ENCODE measurements at places on chromosomes 13 and 19.
A peak's percentile ranks its signal among the peaks of the same experiment; 100 is the strongest.

DNA sequence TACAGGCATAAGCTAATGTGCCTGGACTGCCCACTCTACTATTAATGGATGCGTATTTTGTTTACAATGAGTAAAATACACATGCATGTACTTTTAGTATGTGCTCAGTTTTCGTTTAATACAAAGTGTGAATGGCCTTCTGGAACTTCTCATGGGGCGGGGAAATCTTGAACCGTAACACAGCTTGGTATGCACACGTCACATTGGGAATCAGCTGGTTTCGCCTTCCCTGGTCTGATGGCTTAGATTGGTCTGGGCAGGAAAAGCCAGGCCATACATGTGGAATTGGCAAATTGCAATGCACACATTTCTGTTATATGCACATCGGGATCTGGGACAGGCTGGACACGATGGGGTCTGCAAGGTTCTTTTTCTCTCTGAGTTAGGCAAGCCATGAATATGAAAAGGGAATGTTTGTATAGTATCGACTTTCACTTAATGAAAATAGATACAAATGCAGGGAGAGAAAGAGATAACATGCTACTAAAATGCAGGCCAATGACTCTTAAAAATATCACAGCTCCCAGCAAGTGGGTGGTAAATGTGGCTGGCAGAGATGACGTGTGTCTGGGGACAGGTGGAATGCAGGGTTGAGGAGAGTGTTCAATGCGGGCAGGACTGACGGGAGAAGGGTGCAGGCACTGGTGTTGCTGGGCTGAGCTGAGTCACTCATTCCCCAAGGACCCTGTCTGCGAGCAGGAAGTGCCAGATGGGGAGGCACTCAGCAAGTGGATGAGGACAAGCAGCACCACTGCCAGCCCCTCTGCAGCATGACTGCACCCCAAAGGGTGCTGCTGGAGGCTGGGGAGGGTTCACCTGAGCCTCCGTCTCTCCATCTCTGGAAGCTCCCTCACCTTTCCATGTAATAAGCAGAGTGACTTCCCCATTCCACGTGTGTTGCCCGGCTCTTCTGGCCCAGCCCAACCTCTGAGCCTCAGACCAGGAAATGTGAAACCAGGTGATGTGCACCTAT, 204.0 kb upstream of the GPR12 start:
- no peaks in the 10 kb centered on the region for H3K36me3 ChIP-seq
- no peak overlapping the region for H3K4me3 ChIP-seq
- H3K27me3 ChIP-seq = peaks cover 19% of the 10 kb centered on the region
- H3K4me1 ChIP-seq = peaks cover 6% of the 10 kb centered on the region
- DNase-seq = no peak

- H3K4me1 ChIP-seq = peaks cover 17% of the 10 kb centered on the region
- peak overlapping the region; percentile 74 for H3K4me3 ChIP-seq
- H3K27ac ChIP-seq = no peak overlapping the region
- no peaks in the 10 kb centered on the region for H3K36me3 ChIP-seq
- peaks cover 8% of the 10 kb centered on the region for H3K27me3 ChIP-seq
- no peak for DNase-seq
These were observed 370.0 kb downstream of the FGF9 start for GRCh38 chr13:22040810-22041364.

GRCh38 chr19:38661136-38661535, 13.7 kb downstream of the ACTN4 start:
- DNase-seq = no peak
- H3K27me3 ChIP-seq = no peaks in the 10 kb centered on the region
- H3K4me3 ChIP-seq = no peak overlapping the region
- H3K27ac ChIP-seq = peak overlapping the region; percentile 22

DNA sequence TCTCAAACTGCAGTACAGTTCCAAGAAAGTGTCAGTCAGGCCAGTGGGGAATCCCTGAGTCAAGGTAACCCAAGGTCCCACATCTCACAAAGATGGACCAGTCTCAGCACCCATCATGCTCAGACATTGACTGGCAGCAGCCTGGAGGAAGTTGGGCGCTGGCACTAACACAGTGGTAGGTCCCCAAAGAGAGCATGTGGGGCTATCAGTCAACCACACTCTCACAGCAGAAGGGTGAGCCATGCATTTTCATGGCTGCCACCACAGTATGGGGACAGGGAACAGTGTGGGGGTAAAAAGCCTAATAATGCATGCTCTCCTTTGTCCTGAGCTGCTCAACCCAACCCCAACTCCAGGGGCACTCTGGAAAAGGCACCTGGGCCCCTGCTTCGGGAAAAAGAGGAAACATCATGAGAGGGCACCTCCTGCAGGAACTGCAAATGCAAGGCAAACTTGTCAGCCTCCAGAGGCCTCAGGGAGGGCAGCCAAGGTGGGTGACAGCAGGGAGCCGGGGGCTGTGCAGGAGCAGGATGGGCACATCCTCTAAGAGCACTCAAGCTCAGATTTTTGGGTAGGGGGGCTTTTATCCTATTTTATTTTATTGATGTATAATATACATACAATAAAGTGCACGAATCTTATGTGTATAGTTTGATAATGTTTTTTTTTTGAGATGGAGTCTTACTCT, 9.5 kb upstream of the PLEKHF1 start:
- DNase-seq = no peak
- no peak overlapping the region for H3K4me3 ChIP-seq
- no peak overlapping the region for H3K27ac ChIP-seq
- H3K4me1 ChIP-seq = peaks cover 24% of the 10 kb centered on the region
- no peaks in the 10 kb centered on the region for H3K27me3 ChIP-seq

DNA sequence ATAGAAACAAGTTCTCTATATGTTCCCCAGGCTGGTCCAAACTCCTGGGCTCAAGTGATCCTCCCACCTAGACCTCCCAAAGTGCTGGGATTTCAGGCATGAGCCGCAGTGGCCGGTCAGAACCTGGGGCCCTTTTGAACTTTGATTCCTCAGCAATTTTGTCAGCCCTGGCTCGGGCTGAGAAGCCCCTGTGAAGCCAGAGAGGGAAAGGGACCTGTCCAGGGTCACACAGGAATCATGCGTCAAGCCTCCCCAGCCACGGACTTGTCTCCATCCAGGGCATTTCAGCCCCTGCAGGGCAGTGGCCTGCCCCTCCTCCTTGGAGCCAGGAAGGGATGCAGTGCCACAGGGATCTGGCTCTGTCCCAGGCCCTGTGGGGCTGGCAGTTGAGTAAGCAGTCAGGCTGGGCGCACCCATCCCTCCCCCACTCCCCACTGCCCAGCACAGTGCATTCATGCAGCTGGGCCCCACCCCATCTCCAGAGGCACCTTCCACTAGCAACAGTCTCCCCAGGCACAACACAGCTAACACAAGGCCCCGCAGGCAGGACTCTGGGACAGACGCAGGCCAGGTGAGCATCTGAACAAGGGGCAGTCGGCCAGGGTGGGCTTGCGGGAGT, at the start of gene CAPS:
Gene CAPS, plus strand, starts transcription at position 516 of the 619 bp plus-strand sequence. CDS start 153 bp downstream, outside the sequence.
- H3K4me1 ChIP-seq = no peaks in the 10 kb centered on the region
- no peak within 1 kb of the TSS for H3K4me3 ChIP-seq

GRCh38 chr13:67106502-67107057, 123.6 kb downstream of the PCDH9 start:
- no peak overlapping the region for H3K27ac ChIP-seq
- DNase-seq = no peak
- H3K4me3 ChIP-seq = no peak overlapping the region

GRCh38 chr13:113196970-113197737, 11.3 kb downstream of the PCID2 start:
- H3K36me3 ChIP-seq = peaks cover 55% of the 10 kb centered on the region
- H3K27ac ChIP-seq = no peak overlapping the region
- no peaks in the 10 kb centered on the region for H3K27me3 ChIP-seq
- H3K4me1 ChIP-seq = peaks cover 2% of the 10 kb centered on the region

DNA sequence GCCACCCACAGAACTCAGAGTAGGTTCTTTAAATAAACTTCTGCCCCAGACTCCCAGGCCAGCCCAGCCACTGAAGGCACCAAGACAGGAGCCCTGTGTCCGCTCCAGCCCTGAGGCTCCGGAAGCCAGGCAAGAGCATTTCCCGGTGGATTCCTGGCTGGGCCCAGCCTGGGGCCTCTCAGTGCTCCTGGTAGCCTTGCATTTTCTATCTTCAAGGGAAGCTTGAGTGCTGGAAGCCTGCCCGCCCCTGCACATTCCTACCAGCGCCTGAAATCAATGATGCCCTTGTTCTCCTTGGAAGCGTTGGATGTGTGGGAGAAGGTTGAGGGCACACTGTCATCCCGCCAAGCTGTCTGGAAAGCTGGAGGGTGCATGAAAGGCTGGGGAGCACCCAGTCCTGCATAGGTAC, 70.3 kb downstream of the ALOX5AP start:
- H3K27me3 ChIP-seq = no peaks in the 10 kb centered on the region
- H3K27ac ChIP-seq = no peak overlapping the region
- H3K36me3 ChIP-seq = peaks cover 3% of the 10 kb centered on the region
- H3K4me1 ChIP-seq = peaks cover 12% of the 10 kb centered on the region
- no peak for DNase-seq

GRCh38 chr13:20940083-20940482, 37.5 kb upstream of the XPO4 start:
- H3K27ac ChIP-seq = no peak overlapping the region
- no peaks in the 10 kb centered on the region for H3K36me3 ChIP-seq
- H3K4me3 ChIP-seq = no peak overlapping the region
- peaks cover 56% of the 10 kb centered on the region for H3K27me3 ChIP-seq

GRCh38 chr19:30930941-30931706, 418.1 kb downstream of the TSHZ3 start:
- no peak for DNase-seq
- H3K27ac ChIP-seq = no peak overlapping the region
- H3K27me3 ChIP-seq = peaks cover 20% of the 10 kb centered on the region
- H3K4me1 ChIP-seq = no peaks in the 10 kb centered on the region
- no peak overlapping the region for H3K4me3 ChIP-seq

- H3K4me3 ChIP-seq = no peak overlapping the region
- H3K27ac ChIP-seq = no peak overlapping the region
- peaks cover 2% of the 10 kb centered on the region for H3K36me3 ChIP-seq
These were observed 144.2 kb upstream of the VSTM2B start for GRCh38 chr19:29381353-29382203.

DNA sequence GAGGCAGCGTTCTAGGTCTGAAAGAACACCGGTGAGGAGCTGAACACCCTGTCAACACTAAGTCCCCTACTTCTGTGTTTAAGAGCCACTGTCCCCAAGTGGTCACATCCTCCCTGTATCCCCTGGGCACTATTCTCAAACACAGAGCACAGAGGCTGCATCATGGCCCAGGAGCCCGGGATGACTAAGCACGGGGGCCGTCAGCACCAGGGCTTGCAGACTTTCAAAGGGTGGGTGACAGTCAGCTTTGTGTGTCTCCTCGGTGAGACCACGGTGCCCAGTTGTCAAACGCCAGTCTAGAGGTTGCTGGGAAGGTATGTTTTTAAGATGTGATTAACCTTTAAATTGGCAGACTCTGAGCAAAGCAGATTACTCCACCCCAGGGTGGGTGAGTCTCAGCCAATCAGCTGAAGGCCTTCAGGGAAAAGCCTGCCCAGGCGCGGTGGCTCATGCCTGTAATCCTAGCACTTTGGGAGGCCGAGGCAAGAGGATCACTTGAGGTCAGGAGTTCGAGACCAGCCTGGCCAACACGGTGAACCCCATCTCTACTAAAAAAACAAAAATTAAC, 8.0 kb downstream of the MAP2K2 start:
- peaks cover 37% of the 10 kb centered on the region for H3K4me1 ChIP-seq
- H3K36me3 ChIP-seq = peaks cover 15% of the 10 kb centered on the region
- no peak overlapping the region for H3K27ac ChIP-seq
- no peaks in the 10 kb centered on the region for H3K27me3 ChIP-seq
- no peak for DNase-seq

GRCh38 chr13:47598340-47598911, 402.6 kb downstream of the SUCLA2 start:
- no peak for DNase-seq
- no peaks in the 10 kb centered on the region for H3K27me3 ChIP-seq
- no peak overlapping the region for H3K4me3 ChIP-seq

- peaks cover 59% of the 10 kb centered on the region for H3K4me1 ChIP-seq
- no peaks in the 10 kb centered on the region for H3K27me3 ChIP-seq
- no peak overlapping the region for H3K27ac ChIP-seq
- no peak overlapping the region for H3K4me3 ChIP-seq
These were observed 14.5 kb downstream of the KPNA3 start for GRCh38 chr13:49777746-49778614.

DNA sequence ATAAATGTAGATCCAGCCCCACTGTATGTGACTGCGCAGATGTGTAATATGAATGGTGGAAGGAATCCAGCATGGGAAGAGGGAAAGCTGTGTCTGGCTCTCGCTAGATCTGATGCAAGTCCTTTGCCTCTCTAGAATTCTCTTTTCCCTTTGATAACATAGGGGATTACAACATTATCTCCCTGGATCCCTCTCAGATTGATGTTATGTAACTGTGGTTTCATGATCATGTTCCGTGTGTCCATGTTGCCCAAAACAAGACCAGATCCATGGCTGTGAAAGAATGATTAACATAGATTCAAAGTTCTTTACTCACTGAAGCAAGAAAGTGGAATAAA, 184.0 kb upstream of the UBL3 start:
- H3K4me3 ChIP-seq = no peak overlapping the region
- H3K27ac ChIP-seq = no peak overlapping the region
- peaks cover 24% of the 10 kb centered on the region for H3K27me3 ChIP-seq
- no peaks in the 10 kb centered on the region for H3K4me1 ChIP-seq

- no peak overlapping the region for H3K27ac ChIP-seq
- H3K4me1 ChIP-seq = no peaks in the 10 kb centered on the region
- DNase-seq = no peak
- H3K27me3 ChIP-seq = no peaks in the 10 kb centered on the region
- H3K4me3 ChIP-seq = no peak overlapping the region
- no peaks in the 10 kb centered on the region for H3K36me3 ChIP-seq
These were observed 145.2 kb downstream of the DIAPH3 start for GRCh38 chr13:60018536-60018935.

DNA sequence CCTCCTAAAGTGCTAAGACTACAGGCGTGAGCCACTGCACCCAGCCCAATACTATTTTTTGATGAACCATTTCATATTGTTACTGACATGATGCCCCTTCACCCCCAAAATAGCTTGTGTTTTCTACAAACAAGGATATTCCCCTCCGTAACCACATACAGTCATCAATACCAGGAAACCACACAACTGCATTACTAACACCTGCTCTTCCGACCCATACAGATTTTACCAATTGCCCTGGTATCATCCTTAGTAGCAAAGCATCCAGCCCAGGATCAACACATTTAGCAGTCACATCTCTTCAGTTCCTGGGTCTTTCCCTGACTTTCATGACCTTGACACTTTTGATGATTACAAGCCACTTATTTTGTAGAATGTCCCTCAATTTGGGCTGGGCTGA, 33.6 kb downstream of the KCTD15 start:
- no peaks in the 10 kb centered on the region for H3K4me1 ChIP-seq
- no peak overlapping the region for H3K27ac ChIP-seq
- DNase-seq = no peak
- peaks cover 57% of the 10 kb centered on the region for H3K27me3 ChIP-seq
- no peaks in the 10 kb centered on the region for H3K36me3 ChIP-seq

DNA sequence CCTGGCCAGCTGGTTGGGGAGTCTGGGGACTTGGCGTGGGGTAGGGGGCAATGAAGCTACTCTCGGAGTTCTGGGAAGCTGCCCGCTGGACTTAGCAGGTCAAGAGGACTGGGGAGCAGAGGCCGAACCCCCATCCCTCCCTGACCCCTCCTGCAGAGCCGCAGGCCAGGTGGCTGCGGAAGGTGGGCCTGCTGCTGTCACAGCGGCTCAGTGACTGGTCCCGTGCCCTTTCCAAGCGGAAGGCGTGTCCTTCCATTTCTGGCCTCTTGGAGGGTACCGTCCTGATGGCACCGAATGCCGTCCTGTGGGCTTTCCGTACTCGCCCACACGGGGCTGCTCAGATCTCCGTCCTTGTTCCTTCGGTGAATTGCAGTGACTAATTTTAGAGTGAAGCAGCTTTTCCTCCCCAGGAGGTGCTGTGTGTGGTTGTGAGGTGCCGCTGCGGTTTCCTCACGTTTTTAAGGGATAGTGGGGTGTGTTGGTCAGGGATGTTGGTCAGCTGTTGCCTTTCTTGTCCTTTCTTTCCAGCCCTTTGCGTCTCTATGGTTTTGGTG, 20.8 kb downstream of the DOT1L start:
- no peaks in the 10 kb centered on the region for H3K27me3 ChIP-seq
- peaks cover 16% of the 10 kb centered on the region for H3K36me3 ChIP-seq
- H3K4me1 ChIP-seq = peaks cover 20% of the 10 kb centered on the region
- no peak for DNase-seq
- no peak overlapping the region for H3K27ac ChIP-seq
- no peak overlapping the region for H3K4me3 ChIP-seq

Measured in central memory CD8-positive, alpha-beta T cell (primary cell).